ENCODE measurements at places on chromosomes 7 and 10. TPM values are rescaled to one million over a fixed set of nuclear protein-coding genes. Genes with fewer than 3 reads are reported as not detected.

DNA sequence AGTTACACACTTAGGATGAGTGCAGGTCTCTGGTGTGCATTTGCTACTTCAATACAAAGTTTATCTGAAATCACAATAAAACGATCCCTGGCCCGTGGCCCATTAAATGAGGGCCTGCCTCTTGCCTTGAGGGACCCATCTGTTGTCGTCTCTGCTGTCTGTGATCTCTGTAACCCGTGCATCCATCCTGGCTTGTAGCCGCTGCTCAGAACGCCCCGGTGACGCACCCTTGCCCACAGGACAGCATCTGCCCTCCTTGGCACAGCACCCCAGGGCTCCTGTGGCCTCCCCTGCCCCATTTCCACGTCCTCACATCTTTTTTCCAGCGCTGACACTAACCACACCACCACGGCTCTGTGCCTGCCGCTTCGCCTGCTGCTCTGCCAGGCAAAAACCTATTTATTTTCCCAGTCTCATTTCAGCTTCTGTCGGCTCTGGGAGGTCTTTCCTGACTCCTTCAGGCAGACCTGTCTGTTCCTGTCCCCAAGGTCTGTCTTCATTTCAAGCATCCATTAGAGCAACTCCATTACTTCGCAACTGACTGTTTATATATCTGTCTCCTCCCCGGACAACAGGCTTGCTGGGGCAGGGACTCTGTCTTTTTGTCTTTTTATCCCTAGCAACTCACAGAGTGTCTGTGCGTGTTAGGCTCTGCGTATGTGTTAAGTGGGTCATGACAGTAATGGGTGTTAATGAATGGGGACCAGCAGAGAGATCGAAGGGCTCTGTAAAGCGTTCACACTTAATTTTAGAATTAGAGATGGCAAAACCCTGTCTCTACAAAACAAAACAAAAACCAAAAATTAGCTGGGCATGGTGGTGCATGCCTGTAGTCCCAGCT is 16.4 kb downstream of the CARD11 start:
- DNase-seq: no peak
- no peaks in the 10 kb centered on the region for H3K4me1 ChIP-seq
- no peak overlapping the region for H3K4me3 ChIP-seq
- H3K36me3 ChIP-seq: no peaks in the 10 kb centered on the region
- H3K27ac ChIP-seq: no peak overlapping the region
- H3K27me3 ChIP-seq: no peaks in the 10 kb centered on the region

DNA sequence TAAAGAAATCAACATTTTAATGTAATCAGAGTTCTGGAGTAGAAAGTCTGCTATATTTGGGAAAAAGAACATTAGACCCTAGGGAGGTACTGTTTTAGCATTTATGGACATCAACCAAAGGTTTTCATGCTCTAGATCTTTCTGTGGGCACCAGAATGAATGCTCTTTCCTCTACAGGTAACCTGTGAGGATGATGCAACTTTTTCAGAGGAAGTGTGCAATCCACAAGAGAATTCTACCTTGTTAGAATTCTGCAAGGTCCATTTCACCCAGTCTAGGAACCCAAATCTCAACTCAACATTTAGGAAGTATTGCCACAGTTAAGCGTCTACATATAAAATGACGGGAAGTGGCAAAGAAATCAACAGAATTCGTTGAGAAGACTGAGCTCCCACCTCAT is 139.9 kb upstream of the FAM171A1 start:
- no peak for DNase-seq
- H3K36me3 ChIP-seq: no peaks in the 10 kb centered on the region
- no peaks in the 10 kb centered on the region for H3K27me3 ChIP-seq
- no peak overlapping the region for H3K4me3 ChIP-seq

The NKX6-2 gene
- total RNA-seq: not detected

DNA sequence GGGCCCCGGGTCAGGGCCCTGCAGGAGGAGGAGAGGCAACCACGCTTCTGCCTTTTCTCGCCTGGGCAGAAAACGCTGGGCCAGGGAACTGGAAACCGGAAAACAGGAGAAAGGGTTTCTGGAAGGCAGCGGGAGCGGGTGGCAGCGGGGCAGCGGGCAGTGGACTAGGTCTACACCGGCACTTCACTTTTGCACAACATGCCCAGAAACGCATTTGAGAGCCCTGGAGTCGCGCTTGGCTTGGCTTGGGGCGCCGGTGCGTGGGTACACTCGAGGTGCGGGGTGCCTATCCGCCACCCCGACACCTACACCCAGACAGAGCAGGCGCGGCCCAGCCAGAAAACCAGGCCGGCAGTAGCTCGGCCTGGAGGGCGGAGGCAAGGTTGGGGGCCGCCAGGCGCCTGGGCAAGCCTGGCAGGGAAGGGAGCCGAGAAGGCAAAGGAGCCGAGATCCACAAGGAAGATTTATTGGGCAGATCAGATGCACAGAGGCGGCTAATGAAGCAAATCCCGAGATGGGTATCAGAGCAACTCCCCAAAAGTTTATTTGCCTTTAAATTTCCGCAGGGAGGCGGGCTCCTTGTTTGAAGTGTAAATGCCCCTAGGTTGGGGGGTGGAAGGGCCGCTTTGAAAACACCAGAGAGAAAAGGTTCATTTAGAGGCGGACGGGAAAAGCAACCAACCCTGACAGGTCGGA is 3.2 kb upstream of the PAX2 start:
- DNase-seq: no peak
- H3K4me1 ChIP-seq: peaks cover 33% of the 10 kb centered on the region
- H3K27ac ChIP-seq: no peak overlapping the region
- H3K36me3 ChIP-seq: no peaks in the 10 kb centered on the region
- no peak overlapping the region for H3K4me3 ChIP-seq
- peaks cover 6% of the 10 kb centered on the region for H3K27me3 ChIP-seq

The EVX1 gene
- total RNA-seq: not detected

The GRM3 gene
- not detected for total RNA-seq

The NKX2-3 gene
- total RNA-seq: 0.43 TPM

- H3K27me3 ChIP-seq: no peaks in the 10 kb centered on the region
- no peaks in the 10 kb centered on the region for H3K4me1 ChIP-seq
- no peak overlapping the region for H3K27ac ChIP-seq
- no peak overlapping the region for H3K4me3 ChIP-seq
- peaks cover 3% of the 10 kb centered on the region for H3K36me3 ChIP-seq
These were observed 108.2 kb downstream of the ANKRD61 start for GRCh38 chr7:6139189-6139996.

The SPDYE5 gene
- total RNA-seq: not detected

- H3K36me3 ChIP-seq: no peaks in the 10 kb centered on the region
- H3K27me3 ChIP-seq: no peaks in the 10 kb centered on the region
- no peak overlapping the region for H3K4me3 ChIP-seq
- no peak overlapping the region for H3K27ac ChIP-seq
- DNase-seq: no peak
These were observed 43.5 kb downstream of the IDE start for GRCh38 chr10:92530421-92530820.

GRCh38 chr10:33799281-33799943 is 464.9 kb upstream of the NRP1 start:
- peak overlapping the region; percentile 90 for H3K27ac ChIP-seq
- no peak overlapping the region for H3K4me3 ChIP-seq
- no peaks in the 10 kb centered on the region for H3K36me3 ChIP-seq
- peaks cover 73% of the 10 kb centered on the region for H3K4me1 ChIP-seq
- H3K27me3 ChIP-seq: no peaks in the 10 kb centered on the region

The ZPBP gene
- not detected for total RNA-seq

GRCh38 chr7:99843808-99844207 is 16.0 kb downstream of the CYP3A43 start:
- no peaks in the 10 kb centered on the region for H3K27me3 ChIP-seq
- DNase-seq: no peak
- no peaks in the 10 kb centered on the region for H3K36me3 ChIP-seq
- H3K4me3 ChIP-seq: no peak overlapping the region

DNA sequence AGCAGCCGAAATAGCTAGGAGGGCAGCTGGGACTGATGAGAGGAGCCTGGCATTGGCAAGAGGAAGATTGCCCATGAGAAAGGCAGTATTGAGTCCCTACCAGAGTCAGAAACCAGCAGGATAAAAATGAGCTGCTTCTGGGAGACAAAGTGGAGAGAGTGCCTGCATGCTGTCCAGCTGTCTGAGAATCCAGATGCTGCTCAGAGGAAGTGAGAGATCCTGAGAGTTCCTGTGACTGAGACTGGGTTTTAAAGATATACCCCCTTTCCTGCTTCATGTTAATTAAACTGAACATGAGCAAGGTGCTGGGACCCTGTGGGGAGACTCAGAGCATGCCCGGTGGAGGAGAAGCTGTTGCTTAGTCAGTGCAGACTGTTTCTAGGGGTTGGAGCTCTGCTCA is 107.5 kb downstream of the KIF20B start:
- no peaks in the 10 kb centered on the region for H3K27me3 ChIP-seq
- no peaks in the 10 kb centered on the region for H3K36me3 ChIP-seq
- no peak for DNase-seq
- H3K4me1 ChIP-seq: peaks cover 17% of the 10 kb centered on the region
- H3K27ac ChIP-seq: no peak overlapping the region

GRCh38 chr7:68125168-68125567 is 1128.5 kb downstream of the TYW1 start:
- no peak overlapping the region for H3K27ac ChIP-seq
- H3K36me3 ChIP-seq: no peaks in the 10 kb centered on the region

The ASAH2 gene
- 7.3 TPM for total RNA-seq

DNA sequence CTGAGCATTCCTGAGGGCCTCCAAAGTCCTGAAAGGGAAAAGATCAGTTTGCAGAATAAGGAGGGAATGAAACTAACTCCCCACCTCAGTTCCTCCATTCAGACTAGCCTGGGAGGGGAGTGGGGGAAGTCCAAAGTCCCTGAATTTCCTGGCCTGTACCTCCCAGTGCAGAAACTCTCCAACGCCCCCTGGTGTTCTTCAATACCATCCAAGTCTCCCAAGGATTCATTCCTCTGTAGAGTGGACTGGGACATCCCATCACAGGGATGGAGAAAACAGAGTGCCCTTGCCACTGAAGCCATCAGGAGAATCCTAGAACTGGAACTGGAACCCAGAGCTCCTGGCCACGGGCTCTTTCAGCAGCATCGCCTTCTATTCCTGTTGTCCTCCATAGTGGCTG is 1.6 kb upstream of the COL13A1 start:
- peaks cover 7% of the 10 kb centered on the region for H3K27me3 ChIP-seq
- H3K4me3 ChIP-seq: no peak overlapping the region
- no peaks in the 10 kb centered on the region for H3K36me3 ChIP-seq
- H3K27ac ChIP-seq: no peak overlapping the region
- peak; percentile 81 for DNase-seq
- H3K4me1 ChIP-seq: peaks cover 18% of the 10 kb centered on the region

- no peak overlapping the region for H3K4me3 ChIP-seq
- no peaks in the 10 kb centered on the region for H3K36me3 ChIP-seq
- H3K4me1 ChIP-seq: peaks cover 6% of the 10 kb centered on the region
- no peaks in the 10 kb centered on the region for H3K27me3 ChIP-seq
These were observed 47.1 kb downstream of the NT5C2 start for GRCh38 chr10:103145860-103146466.

DNA sequence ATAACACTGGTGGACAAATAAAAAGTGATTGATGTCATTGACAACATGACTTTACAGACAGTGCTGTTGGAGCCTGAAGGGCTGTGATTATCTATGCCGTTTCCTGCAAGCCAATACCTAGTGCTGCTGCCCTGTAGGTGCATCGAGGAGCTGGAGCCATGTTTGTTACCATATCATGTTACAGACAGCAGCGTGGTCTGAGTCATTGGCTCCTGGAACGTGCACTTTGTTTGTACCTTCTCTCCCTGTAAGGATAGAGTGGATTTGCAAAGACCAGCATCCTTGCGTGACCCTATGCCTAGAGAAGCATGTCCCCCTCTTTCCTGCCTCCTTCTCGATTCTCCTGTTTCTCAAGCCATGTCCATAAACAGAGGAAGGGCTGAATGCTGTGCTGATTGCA is 597.2 kb downstream of the TYW1 start:
- DNase-seq: no peak
- no peak overlapping the region for H3K27ac ChIP-seq

The SRI gene
- total RNA-seq: 103 TPM

All from Caco-2 (cell line).